ENCODE measurements at places on chromosomes 1 and 21. TPM values are rescaled to one million over a fixed set of nuclear protein-coding genes. Genes with fewer than 3 reads are reported as not detected.

DNA sequence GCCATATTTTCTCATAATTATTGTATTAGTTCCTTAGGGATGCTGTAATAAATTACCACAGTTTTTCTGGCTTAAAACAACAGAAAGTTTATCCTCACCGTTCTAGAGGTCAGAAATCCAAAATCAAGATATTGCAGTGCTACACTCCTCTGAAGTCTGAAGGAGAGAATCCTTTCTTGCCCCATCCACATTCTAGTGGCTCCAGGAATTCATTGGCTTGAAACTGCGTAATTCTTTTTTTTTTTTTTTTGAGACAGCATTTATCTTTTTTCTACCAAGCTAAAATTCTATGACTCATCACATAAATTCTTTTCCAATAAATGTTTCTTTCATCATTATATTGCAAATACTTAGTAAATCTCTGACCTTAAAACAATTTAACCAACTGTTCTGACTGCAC lies 451.0 kb upstream of the RGS18 start:
- H3K27me3 ChIP-seq = no peaks in the 10 kb centered on the region
- no peak for DNase-seq
- H3K4me3 ChIP-seq = no peak overlapping the region
- no peaks in the 10 kb centered on the region for H3K4me1 ChIP-seq

GNAI3 gene
- total RNA-seq = 10.2 TPM

THEM4 gene
- 31.7 TPM for total RNA-seq

GRCh38 chr21:26003404-26003803 lies 167.2 kb downstream of the APP start:
- peaks cover 8% of the 10 kb centered on the region for H3K4me1 ChIP-seq
- H3K36me3 ChIP-seq = no peaks in the 10 kb centered on the region
- no peak for DNase-seq
- no peak overlapping the region for H3K27ac ChIP-seq

GRCh38 chr1:66712839-66713238 lies 39.4 kb upstream of the DYNLT5 start:
- H3K36me3 ChIP-seq = no peaks in the 10 kb centered on the region
- H3K27me3 ChIP-seq = peaks cover 5% of the 10 kb centered on the region
- no peaks in the 10 kb centered on the region for H3K4me1 ChIP-seq
- no peak overlapping the region for H3K4me3 ChIP-seq

DNA sequence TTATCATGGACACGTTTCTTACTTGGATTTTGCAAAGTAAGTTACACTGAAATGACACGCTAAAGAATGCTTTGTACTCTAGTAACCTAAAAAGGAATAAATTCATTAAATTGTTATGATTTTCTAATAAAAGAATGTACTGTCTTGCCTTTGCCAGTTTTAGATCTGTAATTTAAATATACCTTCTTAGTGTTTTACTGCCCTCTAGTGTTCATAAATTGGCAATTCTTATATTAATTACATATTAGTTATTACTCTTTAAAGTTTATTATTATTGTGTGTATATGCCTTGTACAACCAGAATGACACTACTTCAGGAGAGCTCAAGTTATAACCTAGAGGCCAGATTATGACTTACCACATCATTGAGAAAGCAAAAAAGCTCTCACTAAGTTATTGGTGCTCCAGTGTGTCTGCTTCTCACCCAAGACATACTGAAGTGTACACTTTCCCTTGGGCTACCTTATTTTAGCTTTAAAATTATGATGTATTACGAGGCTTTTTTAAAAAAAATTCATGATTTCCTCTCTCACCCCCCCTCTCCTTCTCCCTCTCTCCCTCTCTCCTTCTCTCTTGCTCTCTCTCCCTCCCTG lies 169.9 kb downstream of the HS2ST1 start:
- H3K4me1 ChIP-seq = peaks cover 7% of the 10 kb centered on the region
- H3K4me3 ChIP-seq = no peak overlapping the region
- no peak overlapping the region for H3K27ac ChIP-seq
- no peaks in the 10 kb centered on the region for H3K36me3 ChIP-seq

GRCh38 chr1:22273686-22274681 lies 131.1 kb upstream of the WNT4 start:
- no peaks in the 10 kb centered on the region for H3K36me3 ChIP-seq
- H3K4me3 ChIP-seq = no peak overlapping the region
- H3K27ac ChIP-seq = no peak overlapping the region
- no peaks in the 10 kb centered on the region for H3K4me1 ChIP-seq

- DNase-seq = no peak
- peaks cover 59% of the 10 kb centered on the region for H3K4me1 ChIP-seq
- H3K27me3 ChIP-seq = no peaks in the 10 kb centered on the region
- peak overlapping the region; percentile 81 for H3K4me3 ChIP-seq
Measured at GRCh38 chr1:1777583-1777899, 729 bp downstream of the NADK start.

All from activated CD8-positive, alpha-beta T cell treated with anti-CD3 and anti-CD28 coated beads, Interleukin-2, amount 10 ng/mL, durations not matched to agents 7 days and 5 days (primary cell).